ENCODE measurements at places on chromosomes 5 and 9.

DNA sequence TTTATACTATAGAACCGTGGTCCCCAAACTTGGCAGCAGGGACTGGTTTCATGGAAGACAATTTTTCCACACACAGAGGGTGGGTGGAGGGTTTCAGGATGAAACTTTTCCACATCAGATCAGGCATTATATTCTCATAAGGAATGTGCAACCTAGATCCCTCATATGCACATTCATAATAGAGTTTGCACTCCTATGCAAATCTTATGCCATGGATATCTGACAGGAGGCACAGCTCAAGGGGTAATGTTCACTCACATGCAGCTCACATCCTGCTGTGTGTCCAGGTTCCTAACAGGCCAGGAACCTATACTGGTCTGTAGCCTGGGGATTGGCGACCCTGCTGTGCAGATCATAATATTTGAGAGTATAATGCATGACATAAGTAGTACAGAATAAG is 1802.2 kb upstream of the ACO1 start:
- DNase-seq: no peak

- no peak for DNase-seq
Observed at GRCh38 chr5:24621792-24622191, 23.0 kb downstream of the CDH10 start.

DNA sequence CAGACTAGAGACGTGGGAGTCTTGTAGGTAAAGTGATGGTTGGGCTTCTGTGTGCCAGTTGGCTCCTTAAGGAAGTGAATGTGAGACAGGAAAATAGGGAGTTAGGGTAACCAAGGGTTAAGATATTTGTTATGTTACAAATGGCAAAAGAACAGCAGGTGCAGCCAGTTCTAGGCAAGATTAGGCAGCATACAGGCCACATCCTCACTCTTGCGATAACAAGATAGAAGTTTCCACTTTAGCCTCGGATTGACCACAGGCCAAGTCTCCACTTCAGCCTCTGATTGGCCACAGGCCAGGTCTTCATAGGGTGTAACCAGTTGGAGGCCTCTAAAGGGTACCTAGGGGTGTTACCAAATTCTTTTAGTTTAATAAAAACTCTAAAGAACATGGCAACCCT is 54.6 kb upstream of the ABCA1 start:
- no peak for DNase-seq

DNA sequence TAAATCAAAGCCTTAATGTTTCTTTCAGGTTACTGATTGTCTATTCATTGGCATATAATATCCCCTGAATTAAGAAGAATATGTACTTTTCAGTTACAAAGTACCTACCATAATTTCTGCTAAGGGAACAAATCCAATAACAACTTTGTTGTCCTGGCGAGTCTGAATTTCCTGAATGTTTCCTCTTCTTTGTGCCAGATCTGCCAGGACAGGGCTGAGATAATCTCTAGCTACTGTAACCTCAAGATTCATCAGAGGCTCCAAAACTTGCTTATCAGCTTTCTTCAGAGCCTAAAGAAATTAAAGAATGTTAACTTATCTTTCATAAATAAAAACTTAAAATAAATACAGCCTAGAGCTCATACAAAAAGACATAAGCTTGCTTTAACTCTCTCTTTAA is 37.2 kb downstream of the HEXB start:
- DNase-seq: no peak

- DNase-seq: no peak
Observed at GRCh38 chr9:132547976-132548730, 34.3 kb upstream of the BARHL1 start.

GRCh38 chr5:149280802-149281201 is 9.1 kb downstream of the AFAP1L1 start:
- no peak for DNase-seq

- DNase-seq: no peak
Observed at GRCh38 chr9:78605041-78606000, 308.4 kb downstream of the PSAT1 start.

DNA sequence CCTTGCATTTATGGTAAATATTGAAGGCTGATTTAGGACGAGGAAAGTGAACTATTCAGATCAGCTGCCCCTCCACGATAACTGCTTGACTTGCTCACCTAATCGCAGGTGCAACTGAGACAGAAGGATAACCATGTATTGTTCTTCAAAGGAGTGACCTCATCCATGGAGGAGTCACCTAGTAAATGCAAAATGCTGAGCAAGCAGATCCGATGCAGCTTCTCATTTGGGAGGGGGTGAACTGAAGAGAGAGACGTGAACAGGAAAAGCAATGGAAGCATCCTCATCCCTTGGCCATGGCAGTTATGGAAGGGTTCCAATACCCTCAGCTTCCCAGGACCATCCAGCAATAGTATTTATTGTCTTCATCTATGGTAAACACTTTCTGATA is 47.5 kb downstream of the RASGRF2 start:
- no peak for DNase-seq

- no peak for DNase-seq
Observed at GRCh38 chr9:130189840-130190239, 17.6 kb downstream of the NCS1 start.

DNA sequence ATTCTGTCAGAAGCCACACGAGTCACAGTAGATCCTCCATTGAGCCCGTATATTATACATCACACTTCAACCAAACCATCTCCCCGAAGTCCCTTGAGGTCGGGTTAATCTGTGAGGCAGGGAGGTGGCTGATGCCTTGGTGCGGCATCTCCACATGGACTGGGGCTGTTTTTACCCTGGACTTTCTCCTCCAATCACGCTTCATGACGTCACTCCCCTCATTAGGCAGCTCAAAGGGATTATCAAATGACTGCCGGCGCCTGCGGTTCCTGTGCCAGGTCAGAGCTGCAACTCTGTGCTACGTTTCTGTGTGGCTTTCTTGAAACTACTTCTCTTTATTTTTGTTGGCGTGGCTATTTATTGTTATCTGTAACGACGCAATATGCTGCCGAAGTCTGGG is 53.7 kb downstream of the TMOD1 start:
- no peak for DNase-seq

DNA sequence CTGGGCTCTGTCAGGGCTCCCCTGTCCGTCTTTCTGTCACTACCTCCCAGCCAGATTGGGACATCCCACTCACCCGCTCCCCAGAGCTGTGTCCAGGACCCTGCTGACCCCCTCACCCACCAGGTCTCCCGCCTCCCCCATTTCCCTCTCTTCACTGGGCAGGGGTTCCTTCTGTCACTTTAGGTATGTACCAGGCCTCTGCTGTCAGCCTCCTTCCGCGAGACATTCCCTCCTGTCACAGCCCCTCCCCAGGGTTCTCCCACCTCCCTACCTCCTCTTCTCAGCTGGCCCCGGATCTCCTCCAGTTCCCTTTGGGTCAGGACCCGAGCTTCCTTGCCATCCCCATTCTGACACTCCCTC is 488 bp downstream of the POLR1E start:
- DNase-seq: no peak

DNA sequence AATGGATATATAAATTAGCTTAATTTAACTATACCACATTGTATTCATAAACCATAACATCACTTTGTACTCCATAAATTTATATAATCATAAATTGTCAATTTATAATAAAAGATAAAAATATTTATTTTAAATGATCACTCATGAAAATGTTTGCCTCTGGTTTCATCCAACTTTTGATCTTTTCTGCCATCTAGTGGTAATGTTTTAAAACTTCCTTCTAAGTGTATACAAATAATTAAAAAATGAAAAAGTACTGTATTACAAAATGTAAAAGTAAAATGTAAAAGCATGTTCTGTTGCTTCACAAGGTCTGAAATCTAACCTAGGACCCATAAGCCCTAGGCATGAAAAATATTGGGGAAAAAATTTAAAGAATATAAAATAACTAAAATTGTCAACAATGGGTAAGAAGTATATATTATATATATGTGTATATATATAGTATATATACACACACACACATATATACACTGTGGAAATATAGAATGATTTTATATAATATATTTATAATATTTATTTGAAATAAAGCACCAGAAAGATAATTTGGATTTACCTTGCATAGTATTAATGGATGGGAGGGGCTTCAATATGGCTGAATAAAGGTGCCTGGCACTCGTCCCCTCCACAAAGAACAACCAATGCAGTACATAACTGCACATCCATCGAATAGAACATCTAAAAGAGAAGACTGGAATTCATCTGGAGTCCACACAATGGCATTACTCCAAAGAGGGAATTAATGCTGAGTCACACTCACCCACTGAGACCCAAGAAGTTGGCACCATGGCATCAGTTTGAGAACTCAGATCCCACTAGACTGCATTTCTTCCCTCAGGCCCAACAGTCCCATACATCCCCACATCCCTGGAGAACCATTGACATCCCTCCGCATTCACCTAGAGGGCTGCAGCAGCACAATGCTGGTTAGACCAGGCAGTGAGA is 32.5 kb downstream of the ANXA1 start:
- DNase-seq: peak; percentile 8

GRCh38 chr9:114220061-114220541 is 64.8 kb downstream of the COL27A1 start:
- DNase-seq: no peak

- DNase-seq: no peak
Observed at GRCh38 chr5:157336423-157336744, 70.5 kb downstream of the CYFIP2 start.

DNA sequence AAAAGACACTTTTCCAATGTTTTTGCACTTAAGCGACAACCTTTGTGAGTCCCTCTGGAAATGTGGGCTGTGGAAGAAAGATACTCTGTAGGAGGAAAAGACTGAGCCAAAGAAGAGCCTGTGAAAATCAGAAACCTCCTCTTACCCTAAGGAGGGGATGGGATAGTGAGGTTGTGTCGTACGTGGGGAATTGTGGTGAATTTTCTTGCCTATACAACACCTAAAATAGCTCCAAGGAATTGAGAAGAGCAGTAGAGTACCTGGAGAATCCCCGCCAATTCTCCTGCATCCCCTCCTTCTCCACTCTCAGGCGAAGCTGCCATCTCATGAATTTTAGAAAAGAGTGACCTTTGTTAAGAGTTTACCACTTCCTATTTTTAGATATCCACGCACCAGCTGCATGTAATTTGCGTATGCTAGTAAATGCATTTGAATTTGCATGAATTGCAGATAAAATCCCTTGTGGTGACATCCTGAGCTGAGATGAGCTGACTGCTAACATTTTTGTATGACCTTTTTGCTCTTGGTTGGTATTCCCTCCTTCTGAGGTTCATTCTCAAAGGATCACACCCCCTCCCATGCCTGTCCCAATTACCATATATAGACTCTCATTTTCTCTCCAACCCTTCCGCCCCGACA is 147.2 kb downstream of the PCSK5 start:
- DNase-seq: no peak

DNA sequence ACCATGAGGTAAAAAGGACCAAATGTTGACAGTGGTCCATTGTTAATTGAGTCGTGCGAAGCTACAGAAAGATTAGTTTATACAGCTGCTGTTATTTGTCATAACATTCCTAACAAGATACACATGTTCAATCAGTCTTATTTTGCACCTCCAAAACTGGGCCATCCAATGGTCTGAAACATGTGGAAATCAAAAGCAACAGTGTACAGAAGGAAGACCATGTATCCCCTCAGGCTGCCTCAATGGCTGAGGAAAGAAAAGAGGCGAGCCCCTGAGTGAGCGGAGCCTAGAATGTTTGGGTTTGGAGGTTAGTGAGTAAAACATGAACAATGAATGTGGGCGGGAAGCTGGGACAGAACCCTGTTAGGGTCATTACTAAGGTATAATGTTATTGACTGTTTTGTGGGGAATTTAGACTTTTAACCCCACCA is 35.6 kb downstream of the NFIB start:
- DNase-seq: no peak

- DNase-seq: peak; percentile 74
Observed at GRCh38 chr5:54883374-54884194, 101.8 kb downstream of the ESM1 start.

DNA sequence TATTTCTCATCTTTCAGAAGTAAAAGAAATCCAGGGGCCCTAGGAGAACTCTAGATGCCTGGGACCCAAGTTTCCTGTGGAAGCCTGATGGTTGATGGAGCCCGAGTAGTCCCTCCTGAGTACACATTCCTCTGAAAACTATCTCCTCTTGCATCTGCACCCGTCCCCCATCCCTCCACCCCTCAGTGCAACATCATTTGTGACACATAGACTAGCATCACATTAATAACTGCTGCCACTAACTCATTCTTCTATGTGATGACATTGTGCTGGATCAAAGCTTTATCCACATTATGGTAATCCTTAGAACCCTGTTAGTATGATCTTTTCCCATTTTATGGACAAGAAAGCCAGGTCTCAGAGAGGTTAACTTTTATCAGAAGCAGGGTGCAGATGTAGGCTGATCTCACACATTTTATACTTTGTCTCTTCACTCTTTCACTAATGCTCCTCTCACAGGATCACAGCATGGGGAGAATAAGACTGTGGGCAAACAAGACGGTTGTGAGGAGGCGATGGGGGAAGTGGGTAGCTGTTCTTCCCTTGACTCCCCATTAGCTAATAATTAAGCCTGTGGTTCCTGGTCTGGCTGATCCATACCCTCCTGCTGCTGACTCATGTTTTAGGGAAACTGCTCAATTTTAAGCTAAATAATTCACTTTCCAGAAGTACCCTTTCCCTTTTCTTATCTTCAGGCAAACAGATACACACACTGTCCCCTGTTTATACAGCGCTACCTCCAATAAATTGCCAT is 3.9 kb upstream of the HK3 start:
- DNase-seq: no peak

- no peak for DNase-seq
Observed at GRCh38 chr9:3756071-3756470, 230.3 kb upstream of the RFX3 start.

- no peak for DNase-seq
Observed at GRCh38 chr9:19985081-19985480, 196.2 kb upstream of the SLC24A2 start.

- DNase-seq: no peak
Observed at GRCh38 chr5:68227532-68228160, 12.1 kb downstream of the PIK3R1 start.

- no peak for DNase-seq
Observed at GRCh38 chr5:79844571-79844970, 146.5 kb downstream of the MTX3 start.

DNA sequence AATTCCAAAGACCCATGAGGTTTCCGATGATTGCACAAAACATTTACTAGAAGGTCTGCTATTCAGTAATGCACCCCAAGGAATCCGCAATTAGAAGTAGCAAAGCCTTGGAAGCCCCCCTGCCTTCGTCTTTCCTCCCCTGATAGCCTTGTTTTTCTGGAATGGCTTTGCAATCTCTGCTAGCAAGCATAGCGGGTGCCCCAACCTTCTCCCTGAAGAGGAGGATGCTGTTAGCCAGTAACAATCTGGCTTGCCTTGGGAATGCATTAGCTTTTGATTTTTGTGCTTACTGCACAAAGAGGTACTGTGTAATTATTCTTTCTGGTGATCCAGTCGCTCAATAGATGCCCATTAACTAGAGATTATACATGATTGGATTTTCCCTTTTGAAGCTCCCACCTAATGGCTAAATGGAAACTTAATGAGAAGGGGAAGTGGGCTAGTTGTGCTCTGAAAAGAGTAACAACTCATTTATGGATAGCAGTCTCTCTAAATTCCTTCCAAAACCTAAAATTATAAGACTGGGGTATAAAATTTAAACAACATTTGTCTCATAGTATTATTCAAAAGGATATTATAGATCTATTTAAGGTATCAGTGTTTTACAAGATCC is 91.6 kb downstream of the FBXW11 start:
- DNase-seq: no peak

- no peak for DNase-seq
Observed at GRCh38 chr9:137464291-137464999, 5.3 kb upstream of the NSMF start.

All from iPS-NIHi11 (cell line).